ENCODE measurements at places on chromosomes 6 and 20.

GRCh38 chr6:130895516-130895915, 68.3 kb downstream of the SMLR1 start:
- DNase-seq, result no peak
- H3K27me3 ChIP-seq, result no peaks in the 10 kb centered on the region
- H3K4me1 ChIP-seq, result no peaks in the 10 kb centered on the region
- H3K36me3 ChIP-seq, result no peaks in the 10 kb centered on the region
- H3K4me3 ChIP-seq, result no peak overlapping the region

DNA sequence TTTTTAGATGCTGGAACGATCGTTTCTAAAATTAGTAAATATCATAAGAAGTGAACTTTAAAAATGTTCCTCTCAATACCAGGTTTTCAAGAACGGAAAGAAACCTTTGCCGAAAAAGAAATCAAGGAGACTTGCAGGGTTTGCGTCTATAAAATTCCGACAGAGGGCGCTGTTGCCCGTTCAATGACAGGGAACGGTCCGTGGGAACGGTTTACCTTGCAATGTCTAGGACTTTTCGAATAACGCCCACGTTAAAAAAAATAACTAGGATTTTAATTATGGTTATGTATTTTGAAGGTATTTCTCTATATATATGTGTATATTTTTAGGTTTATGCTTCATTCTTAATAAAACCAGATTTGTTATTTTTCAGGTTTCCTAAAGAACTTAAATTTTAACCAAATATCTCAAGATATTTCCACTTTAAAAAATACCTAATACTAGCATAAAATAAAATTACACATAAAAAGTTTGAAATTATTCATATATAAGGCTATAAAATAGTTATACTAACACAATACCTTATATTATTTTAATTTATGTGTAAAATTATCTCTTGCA, 2.5 kb upstream of the TFAP2B start:
- no peaks in the 10 kb centered on the region for H3K27me3 ChIP-seq
- peak; percentile 27 for DNase-seq
- no peaks in the 10 kb centered on the region for H3K36me3 ChIP-seq
- peaks cover 7% of the 10 kb centered on the region for H3K4me1 ChIP-seq
- H3K4me3 ChIP-seq, result peak overlapping the region; percentile 30

GRCh38 chr20:23151008-23151703, 65.0 kb upstream of the CD93 start:
- no peak overlapping the region for H3K4me3 ChIP-seq
- no peak for DNase-seq
- no peak overlapping the region for H3K27ac ChIP-seq
- H3K4me1 ChIP-seq, result no peaks in the 10 kb centered on the region
- no peaks in the 10 kb centered on the region for H3K36me3 ChIP-seq

DNA sequence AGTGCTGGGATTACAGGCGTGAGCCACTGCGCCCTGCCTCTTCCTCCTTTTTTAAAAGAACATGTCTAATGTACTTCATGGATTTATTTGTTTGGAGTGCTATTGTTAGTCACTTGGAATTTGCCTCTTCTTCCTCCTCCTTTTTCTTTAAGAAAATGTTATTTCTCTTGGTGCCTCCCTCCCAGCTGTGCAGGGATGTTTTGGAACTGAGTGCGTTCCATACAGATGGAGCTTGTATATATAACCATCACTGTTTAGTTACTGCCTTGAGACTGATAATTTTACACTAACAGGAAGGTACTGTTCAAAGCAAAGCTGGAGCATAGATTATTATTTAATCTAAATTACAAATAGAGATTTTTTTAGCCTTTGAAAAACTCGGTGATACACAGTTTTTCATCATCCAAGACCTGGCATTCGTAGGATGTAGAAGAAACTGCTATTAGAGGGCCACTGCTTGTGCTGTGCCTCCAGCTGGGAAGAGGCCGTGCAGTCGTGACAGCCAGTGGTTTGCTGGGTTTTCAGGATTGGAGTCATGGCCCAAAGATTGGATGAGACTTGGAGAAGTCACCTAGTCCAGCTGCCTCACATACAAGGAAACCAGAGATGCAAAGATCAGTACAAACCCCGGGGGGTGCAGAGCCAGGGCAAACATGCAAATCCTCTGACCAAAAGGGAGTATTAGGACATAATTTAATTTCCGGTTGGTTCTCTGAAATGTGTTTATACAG, 123.1 kb downstream of the PLEKHG1 start:
- H3K4me1 ChIP-seq, result no peaks in the 10 kb centered on the region
- no peak for DNase-seq
- H3K36me3 ChIP-seq, result no peaks in the 10 kb centered on the region
- H3K4me3 ChIP-seq, result no peak overlapping the region

- no peaks in the 10 kb centered on the region for H3K27me3 ChIP-seq
- H3K27ac ChIP-seq, result no peak overlapping the region
- DNase-seq, result no peak
- no peak overlapping the region for H3K4me3 ChIP-seq
- no peaks in the 10 kb centered on the region for H3K36me3 ChIP-seq
- no peaks in the 10 kb centered on the region for H3K4me1 ChIP-seq
These were observed 215.0 kb downstream of the SYNDIG1 start for GRCh38 chr20:24684421-24684871.

DNA sequence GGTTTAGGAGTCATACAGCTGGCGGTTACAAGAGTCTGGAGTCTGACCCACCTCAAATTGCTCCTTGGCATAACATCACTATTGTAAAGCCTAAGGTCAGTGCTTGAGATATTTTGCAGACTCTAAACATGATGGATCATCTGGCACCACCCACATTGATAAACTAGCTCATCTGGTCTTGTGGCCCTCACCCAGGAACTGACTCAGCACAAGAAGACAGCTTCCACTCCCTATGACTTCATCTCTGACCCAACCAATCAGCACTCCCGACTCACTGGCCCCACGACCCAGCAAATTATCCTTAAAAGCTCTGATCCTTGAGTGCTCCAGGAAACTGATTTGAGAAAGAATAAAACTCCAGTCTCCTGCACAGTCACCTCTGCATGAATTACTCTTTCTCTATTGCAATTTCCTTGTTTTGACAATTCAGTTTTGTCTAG, 115.9 kb downstream of the CD24 start:
- no peak overlapping the region for H3K27ac ChIP-seq
- no peak overlapping the region for H3K4me3 ChIP-seq
- no peak for DNase-seq
- no peaks in the 10 kb centered on the region for H3K27me3 ChIP-seq
